8988T (cell line): ENCODE measurements at places on chromosomes 12 and 14.
A peak's percentile ranks its signal among the peaks of the same experiment; 100 is the strongest.

DNA sequence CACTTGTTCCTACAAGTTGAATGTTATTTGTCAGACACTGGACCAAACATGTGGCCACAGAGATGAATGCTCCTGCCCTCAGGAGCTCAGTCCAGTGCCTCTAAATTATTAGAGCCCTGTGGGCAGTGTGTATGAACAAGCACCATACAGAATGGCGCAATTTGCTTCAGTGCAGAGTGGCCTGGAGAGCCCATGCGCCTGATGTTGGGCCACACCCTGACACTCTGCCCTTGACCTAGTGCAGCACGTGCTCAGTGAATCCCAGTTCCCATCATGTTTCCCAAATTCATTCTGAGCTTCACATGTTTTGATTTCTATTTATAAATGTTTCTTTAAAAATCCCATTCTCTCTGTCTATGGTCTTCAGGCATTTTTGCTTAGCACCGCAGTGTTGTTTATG, 116.8 kb downstream of the PRMT8 start:
- DNase-seq, result no peak

DNA sequence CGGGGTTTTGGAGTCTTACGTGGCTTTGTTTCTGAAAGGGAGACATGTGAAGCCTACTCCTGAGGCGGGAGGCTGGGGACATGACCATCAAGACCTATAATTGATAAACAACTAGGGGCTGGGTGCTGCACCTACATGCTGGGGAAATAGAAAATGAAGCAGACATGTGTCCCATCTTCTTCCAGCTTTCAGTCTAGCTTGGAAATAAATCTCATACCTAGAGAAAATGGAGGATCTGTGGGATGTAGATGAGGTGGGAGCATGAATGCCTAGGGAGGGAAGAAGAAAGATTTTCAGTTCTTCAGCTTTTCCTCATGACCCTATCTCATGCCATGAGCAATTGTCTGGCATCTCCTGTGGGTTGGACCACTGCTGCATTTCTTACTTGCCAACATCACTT, 22.1 kb downstream of the EMP1 start:
- DNase-seq, result no peak

GRCh38 chr12:115923851-115924250, 353.6 kb downstream of the MED13L start:
- no peak for DNase-seq

- no peak for DNase-seq
Observed at GRCh38 chr14:23109769-23110168, 5.0 kb upstream of the CIROP start.

GRCh38 chr14:95143808-95144620, 13.3 kb downstream of the DICER1 start:
- DNase-seq, result no peak

- no peak for DNase-seq
Observed at GRCh38 chr12:111183094-111183493, 185.8 kb downstream of the PHETA1 start.

- no peak for DNase-seq
Observed at GRCh38 chr12:82069931-82070514, 288.2 kb downstream of the CCDC59 start.

DNA sequence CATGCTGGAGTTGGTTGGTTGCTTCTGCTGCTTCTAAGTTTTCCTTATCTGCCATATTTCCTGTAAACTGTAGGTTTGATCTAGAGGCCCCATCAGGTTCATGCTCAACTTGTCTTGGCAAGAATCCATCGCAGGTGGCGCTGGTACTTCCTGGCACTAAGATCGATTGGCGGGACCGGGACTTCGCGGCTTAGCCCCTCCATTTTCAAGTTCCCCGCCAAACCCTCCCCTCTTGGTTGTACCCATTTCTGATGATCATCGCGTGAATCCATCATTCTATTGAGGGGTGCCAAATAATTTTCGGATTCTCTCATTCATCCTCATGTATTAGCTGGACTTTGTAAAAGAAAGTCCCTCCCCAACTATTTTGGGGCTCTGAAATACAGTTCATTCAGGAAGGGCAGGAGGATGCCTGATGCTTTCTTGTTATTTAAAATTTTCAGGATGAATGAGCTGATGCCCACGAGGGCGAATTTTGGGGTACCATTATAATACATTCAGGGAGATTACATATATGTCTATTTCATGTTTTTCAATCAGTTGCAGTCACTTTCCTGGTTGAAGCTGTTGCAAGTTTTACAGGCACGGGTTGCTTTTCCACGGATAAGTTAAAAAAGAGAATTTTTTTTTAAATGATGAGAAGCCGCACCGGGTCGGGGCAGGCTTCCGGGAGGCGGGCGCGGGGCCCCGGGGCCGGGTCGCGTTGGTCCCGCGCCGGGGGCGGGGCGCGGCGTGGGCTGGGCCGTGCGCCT, 395 bp upstream of the BRI3BP start:
- peak; percentile 71 for DNase-seq

GRCh38 chr14:58571769-58572472, 65.8 kb upstream of the DACT1 start:
- no peak for DNase-seq

GRCh38 chr14:95260537-95261361, 59.0 kb downstream of the CLMN start:
- DNase-seq, result no peak

DNA sequence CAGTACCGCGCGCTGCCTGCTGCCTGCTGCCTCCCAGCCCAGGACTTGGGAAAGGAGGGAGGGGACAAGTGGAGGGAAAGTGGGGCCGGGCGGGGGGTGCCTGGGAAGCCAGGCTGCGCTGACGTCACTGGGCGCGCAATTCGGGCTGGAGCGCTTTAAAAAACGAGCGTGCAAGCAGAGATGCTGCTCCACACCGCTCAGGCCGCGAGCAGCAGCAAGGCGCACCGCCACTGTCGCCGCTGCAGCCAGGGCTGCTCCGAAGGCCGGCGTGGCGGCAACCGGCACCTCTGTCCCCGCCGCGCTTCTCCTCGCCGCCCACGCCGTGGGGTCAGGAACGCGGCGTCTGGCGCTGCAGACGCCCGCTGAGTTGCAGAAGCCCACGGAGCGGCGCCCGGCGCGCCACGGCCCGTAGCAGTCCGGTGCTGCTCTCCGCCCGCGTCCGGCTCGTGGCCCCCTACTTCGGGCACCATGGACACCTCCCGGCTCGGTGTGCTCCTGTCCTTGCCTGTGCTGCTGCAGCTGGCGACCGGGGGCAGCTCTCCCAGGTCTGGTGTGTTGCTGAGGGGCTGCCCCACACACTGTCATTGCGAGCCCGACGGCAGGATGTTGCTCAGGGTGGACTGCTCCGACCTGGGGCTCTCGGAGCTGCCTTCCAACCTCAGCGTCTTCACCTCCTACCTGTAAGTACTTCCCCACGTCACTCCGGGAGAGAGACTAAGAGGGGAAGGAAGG, at the start of gene LGR5:
Gene LGR5 (plus strand): TSS at position 186 of the 732 bp plus-strand sequence. CDS start 283 bp downstream, at position 469.
- peak; percentile 35 for DNase-seq

DNA sequence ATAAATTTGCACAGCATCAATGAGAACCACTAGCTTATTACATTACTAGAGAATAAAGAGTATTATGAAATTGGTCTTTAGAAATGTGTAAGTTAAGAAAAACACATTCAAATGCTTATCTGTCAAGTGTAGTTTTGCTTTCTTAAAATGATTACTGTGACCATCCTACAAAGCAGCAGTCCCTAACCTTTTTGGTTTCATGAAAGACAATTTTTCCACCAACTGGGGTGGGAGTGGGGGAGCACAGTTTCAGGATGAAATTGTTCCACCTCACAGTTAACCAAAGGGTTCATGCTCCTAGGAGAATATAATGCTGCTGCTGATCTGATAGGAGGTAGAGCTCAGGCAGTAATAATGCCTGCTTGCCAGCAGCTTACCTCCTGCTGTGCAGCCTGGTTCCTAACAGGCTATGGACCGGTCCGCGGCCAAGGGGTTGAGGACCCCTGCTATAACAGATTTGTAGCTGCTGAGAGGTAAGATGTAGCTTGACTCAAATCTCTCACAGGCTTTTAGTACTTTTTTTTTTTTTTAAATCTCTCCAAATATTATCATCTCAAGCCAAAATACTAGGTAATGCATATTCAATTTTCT, 45.4 kb downstream of the PPP4R3A start:
- DNase-seq, result no peak

GRCh38 chr14:100271247-100271939, 32.4 kb downstream of the YY1 start:
- DNase-seq, result no peak

GRCh38 chr12:6550294-6551062, 5.4 kb downstream of the IFFO1 start:
- no peak for DNase-seq
